NCI-H1105 (cell line): ENCODE measurements at places on chromosomes 7 and 10.

GRCh38 chr10:117239721-117240620 lies 943 bp upstream of the SLC18A2 start:
- no peak for DNase-seq

- no peak for DNase-seq
These were observed 1120.6 kb downstream of the SORCS1 start for GRCh38 chr10:106043863-106044262.

DNA sequence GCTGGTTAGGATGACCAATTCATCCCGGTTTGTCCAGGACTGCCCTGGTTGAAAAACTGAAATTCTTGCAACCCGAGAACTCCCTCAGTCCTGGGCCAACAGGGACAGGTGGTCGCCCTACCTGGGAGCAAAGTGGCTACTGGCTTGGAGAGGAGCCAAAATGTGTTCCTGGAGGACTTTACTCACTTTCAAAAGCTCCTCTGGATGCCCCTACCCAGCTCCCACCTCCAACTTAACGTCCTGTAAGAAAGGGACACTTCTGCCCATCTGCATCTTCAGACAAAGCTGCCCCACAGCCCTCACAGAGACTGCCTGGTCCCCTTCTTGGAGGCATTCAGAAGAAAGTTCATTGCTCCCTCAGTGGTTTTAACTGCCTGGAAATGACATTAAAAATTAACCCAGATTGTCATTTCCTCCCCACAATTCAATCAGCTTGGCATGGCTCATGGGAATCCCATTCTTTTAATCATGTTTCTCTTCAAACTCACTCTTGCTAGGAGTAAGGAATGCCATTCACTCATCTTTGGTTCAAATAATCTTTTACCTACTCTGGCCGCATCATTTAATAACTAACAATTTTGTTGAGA lies 24.0 kb upstream of the HSPA12A start:
- DNase-seq, result no peak

- no peak for DNase-seq
These were observed 901.4 kb downstream of the PCDH15 start for GRCh38 chr10:53899463-53900160.

DNA sequence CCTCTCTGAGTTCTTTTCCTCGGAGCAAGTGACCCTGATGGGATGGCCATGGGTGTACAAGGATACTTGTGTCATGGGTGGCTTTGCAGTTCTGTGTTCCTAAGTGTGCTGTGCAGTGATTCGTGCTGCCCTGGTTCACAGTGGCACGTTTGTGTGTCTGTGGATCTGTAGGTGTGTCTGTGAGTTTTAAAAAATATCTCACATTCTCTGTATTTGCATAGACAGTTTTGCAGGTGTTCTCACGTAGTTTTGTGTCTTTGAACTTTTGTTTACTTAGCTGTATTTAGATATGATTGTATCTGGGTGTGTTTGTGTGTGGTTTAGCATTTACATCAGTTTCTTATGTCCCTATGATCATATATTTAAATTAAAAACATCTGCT lies 3.7 kb downstream of the ZNF775 start:
- DNase-seq, result no peak

DNA sequence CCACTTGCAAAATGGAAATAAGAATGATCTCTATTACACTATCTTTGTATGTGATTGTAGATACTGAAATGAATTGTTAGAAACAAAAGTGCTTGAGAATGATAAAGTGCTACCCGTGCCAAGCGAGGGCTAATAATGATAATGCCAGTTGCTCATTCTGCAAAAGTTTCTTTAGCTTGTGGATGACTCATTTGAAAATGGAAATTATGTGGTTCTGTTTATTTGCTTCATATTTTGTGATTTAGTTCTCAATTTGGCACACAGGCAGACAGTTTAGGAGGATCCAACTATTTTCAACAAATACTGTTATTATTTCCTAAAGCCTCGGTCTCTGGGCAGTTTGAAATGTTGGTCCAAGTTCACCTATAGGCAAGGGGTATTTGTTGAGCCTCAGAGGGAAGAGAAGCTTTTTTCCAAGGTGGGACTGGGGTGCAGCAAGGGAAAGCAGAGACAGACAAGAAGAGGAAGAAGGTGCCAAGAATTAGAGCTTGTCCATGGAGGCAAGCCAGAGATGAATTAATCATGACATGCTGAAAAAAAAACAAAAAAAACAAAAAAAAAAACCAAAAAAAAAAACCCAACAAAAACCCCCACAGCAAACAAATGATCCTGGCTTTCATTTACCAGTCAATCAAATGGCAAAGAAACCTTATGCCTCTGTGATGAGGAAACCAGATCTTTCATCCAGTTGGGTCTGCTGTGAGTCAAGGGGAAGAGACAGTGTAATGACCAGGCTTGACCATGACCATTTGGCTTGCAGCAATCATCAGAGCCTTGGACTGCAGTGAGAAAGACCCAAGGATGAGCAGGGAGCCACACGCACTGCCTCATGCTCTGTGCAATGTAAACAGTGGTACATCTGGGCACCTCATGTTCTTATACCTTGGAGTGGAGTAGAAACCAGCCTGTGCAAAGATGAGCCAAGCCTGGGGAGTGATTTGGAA lies 285.0 kb upstream of the HABP2 start:
- no peak for DNase-seq

DNA sequence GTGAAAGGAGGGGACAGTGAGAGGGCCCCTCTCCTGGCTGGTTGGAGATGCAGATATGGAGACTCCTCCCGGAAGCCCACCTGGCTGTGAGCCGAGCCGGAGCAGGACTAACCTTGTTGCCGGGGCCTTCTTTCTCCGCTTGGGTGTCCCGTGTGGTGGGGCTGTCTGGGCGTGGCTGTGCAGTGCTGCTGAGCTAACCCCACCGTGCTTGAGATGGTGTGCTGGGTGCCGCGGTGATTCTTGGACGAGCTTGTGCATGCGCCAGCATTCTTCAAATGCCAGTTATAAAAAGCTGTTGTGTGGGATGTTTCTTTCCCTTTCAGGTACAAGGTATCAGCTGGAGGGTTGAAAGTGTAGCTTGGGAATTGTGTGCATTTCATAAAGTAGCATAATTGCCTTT lies 48.8 kb downstream of the DAGLB start:
- no peak for DNase-seq

DNA sequence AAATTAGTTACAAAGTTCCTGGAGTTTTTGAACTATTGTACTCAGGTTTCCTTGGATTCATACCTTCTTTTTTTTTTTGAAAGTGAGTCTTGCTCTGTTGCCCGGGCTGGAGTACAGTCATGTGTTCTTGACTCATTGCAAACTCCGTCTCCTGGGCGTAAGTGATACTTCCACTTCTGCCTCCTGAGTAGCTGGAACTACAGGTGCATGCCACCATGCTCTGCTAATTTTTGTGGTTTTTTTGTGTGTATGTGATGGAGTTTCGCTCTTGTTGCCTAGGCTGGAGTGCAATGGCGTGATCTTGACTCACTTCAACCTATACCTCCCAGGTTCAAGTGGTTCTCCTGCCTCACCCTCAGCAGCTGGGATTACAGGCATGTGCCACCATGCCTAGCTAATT lies 22.3 kb downstream of the MCM10 start:
- DNase-seq, result no peak

- no peak for DNase-seq
These were observed 2.7 kb downstream of the LHPP start for GRCh38 chr10:124464028-124464965.

DNA sequence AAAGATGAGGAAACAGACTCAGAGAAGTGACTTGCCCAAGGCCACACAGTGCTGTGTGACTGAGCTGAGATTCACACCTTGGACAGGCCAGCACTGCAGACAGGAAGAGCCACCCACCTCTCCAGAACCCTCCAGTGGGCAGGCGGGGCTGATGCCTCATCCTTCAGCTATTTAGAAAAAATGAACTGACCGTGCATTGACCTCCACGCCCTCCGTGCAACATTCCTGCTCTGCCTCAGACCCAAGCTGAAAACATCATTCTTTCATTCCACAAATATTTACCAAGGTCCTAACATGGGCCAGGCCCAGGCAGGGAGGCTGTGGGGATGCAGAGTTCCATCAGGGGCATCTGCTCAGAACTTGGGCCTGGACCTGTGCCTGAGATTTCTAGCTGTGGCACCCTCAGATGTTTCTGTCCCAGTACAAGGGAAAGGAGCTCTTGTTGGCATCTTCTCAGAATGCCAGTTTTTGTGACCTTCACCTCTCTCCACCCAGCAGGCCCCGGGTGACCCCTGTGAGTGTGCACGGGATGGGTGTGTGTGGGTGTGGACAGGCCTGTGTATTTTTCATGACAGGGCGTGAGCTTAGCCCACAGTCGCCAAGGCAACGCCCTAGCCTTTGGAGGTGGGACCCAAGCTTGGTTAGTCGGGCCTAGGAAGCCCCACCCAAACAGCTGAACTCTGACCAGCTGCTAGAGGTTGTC lies 6.5 kb downstream of the VSIR start:
- no peak for DNase-seq

DNA sequence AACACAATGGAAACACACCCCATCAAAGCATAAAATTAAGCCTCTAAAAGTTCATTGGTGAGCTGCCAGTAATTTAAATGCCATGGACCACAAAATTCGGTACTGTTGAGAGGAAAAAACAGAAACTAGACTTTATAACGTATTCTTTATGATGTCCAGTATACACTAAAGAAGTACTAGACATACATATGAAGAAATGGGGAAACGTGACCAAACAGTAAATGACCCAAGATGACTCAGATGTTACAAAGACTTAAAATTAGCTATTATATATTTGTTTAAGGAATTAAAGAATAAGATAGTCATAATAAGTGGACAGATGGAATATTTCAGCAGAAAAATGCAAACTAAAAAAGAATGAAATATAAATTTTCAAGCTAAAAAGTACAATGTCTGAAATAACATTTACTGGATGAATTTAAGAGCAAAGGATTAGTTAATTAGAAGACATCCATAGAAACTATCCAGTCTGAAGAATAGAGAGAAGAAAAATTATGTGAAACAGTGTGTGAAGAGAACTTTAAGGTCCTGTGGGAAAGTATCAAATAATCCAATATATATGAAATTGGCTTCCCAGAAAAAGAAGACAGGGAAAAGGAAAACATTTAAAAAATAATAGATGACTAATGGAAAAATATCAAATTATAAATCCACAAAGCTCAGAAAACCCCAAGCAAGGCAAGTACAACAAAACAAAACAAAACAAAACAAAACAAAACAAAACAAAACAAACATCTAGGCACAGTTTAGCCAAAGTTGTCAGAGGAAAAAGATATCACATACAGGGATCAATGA lies 69.4 kb downstream of the SAMD9 start:
- DNase-seq, result no peak

DNA sequence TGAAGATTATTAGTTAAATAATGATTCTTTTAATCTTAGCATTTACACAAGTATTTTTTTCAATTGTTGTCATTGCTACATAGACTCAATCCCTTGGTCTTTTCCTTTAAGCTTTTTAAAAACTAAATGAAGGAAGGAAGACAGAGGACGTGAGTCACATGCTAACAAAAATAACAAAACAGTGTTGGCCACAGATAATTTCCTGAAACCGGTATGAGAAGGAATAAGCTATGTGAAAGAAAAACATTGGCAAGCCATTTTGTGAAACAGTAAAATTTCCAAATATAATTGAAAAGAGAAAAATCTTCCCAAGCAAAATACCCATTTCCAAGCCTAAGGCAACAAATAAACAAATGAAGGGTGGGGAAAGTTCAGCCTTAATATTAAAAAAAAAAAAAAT lies 223.0 kb downstream of the AHR start:
- DNase-seq, result no peak

- no peak for DNase-seq
These were observed 126.4 kb downstream of the RNLS start for GRCh38 chr10:88456730-88457129.

GRCh38 chr7:26696161-26696560 lies 168.2 kb downstream of the SKAP2 start:
- no peak for DNase-seq

GRCh38 chr10:78278058-78278404 lies 244.4 kb downstream of the RPS24 start:
- DNase-seq, result no peak

GRCh38 chr10:121624836-121625486 lies 26.7 kb upstream of the FGFR2 start:
- peak; percentile 32 for DNase-seq

DNA sequence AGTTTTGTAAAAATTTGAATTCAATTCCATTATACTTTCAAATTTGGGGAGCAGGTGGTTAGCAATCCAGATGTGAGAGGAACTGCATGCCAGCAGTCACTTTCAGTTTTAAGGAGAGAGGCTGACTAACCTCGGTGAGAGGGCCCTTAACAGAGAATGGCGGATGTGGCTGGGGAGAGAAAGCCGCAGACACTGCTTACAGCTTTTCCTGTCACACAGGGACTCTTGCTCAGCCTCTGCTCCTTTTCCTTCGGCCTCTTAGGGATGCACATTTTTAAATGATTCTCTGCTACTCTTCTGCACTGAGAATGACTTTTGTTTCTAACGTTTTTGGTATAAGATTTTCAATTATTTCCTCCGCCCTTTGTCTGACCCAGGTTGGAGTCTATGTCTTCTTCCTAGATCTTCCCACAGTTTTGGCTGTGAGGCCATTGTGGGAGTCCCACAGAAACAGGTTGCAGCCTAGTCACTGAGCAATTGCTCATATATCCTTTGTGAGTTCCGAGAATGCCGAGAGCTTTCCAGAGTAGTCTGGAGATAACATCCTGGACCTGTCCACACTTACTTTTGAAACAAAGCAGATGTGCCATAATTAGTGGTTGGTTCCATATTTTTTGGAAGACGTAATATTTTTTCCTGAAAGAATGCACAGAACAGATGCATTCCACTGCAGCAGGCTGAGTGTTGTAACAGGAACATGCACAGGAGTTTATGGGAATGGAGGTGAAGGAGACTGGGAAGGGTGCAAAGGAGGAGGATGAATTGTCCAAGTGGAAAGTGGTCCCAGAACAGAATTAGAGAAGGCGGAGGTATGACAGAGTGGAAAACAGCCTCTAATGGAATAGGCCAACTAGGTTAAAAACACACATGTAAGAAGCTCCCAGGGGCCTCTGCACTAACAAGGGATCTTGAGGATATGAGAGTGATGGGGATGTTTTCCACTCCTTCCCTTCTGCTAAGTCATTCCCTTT lies 168.0 kb upstream of the ZNF32 start:
- no peak for DNase-seq

GRCh38 chr7:80721883-80722615 lies 83.6 kb downstream of the CD36 start:
- no peak for DNase-seq

DNA sequence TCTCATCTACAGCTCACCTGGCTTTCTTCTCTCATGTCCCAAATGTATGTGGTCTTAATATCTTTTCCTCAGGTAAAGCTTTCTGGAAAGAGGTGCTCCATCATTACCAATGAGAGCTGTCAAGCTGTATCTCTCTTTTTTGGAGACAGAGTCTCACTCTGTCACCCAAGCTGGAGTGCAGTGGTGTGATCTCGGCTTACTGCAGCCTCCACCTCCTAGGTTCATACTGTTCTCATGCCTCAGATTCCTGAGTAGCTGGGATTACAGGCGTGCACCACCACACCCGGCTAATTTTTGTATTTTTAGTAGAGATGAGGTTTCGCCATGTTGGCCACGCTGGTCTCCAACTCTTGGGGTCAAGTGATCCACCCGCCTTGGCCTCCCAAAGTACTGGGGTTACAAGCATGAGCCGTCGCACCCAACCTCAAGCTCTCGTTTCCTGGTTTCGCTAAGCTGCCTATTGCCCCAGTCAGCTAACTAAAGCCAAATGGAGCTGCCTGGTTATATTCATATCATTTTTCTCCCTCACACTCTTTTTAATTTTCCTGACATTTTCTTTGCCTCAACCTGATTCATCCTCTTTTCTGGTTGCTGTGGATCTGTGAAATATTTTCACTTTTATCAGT lies 60.5 kb downstream of the SUFU start:
- no peak for DNase-seq
